ENCODE measurements at places on chromosomes 1 and 21.

- DNase-seq = peak; percentile 93
Observed at GRCh38 chr21:23601549-23601948, 2005.7 kb downstream of the MRPL39 start.

DNA sequence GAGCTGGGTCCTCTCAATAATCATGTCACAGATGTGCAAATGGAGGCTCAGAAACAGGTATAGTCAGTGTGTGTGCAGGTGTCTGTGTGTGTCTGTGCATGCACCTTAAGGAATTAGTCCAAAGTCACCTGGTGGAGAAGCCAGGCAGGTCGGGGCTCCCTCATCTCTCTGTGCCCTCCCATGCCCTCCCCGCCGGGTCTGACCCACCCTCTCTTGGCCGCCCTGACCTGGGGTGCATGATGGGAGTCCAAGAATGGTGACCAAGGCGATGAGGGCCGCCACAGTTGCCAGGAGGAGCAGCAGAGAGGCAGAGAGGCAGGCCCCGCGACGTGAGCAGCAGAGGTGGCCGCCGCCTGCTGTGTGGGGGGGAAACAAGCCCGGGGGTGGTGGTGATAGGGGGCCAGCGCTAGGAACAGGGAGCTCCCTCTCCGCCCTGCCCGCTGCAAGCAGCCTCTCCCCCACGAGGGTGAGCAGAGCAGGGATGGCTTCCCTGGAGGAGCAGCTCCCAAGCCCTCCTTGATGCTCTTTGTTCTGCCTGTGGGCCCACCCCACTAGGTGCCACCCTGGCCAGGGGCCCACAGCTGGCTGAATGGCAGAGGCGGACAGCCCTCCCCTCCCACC, 3.9 kb downstream of the LDLRAD1 start:
- DNase-seq = no peak

DNA sequence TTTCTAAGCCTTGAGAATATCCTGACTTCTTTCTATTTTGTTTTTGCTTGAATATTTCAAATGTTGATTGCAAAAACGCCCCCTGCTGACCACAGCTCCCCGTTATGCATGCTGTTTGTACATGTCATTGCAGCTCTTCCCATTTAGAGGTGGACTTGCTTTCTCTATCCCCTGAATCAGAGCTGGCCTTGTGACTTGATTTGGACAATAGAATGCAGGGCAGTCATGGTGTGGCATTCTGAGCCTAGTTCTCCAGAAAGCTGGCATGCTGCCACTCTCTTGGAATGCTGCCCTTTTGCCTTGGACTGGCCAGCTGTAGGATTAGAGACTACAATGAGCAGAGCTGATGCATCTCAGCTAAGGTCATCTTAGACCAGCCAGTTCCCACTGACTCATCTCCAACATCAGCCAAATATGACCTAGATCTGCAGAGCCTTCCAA, 1561.5 kb downstream of the MRPL39 start:
- peak; percentile 89 for DNase-seq

DNA sequence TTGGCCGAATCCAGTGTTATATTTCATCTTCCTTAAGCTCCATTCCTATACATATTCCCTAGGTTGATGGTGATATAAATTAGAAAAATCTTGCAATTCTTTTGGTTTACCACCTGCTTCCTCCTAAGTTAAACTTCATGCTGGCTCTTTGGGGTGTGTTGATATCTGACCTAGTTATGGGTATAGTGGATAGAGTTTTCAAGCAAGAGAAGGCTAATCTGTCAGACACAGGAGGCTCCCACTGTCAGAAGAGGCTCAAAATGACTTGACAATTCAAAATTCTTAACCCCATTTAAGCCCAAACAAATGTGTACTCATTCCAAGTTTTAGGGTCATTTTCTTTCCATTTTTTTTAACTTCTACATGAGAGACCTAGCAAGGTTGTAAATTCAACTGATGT, 8.5 kb upstream of the SLC35D1 start:
- no peak for DNase-seq

DNA sequence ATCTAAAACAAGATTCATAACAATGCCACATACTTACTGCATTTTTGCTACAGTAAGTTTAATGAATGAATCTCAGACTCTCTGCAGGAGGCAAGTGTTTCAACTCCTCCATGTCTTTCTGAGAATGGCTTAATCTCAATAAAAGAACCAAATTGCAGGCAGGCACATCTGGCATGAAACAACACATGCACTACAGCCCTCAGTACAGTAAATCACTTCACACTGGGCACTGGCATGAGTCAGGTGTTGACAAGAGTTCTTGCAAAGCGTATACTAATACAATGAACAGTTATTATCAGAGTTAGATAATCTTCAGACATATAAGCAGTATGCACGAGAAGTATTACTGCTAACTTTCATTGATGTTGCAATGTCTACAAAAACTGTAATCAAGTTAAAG, 1386.8 kb downstream of the MRPL39 start:
- peak; percentile 87 for DNase-seq

GRCh38 chr1:52102336-52103013, 39.4 kb upstream of the ZFYVE9 start:
- DNase-seq = no peak

All from NCI-H69 (cell line).